NCI-H345 (cell line): ENCODE measurements at places on chromosomes 2 and 18.

DNA sequence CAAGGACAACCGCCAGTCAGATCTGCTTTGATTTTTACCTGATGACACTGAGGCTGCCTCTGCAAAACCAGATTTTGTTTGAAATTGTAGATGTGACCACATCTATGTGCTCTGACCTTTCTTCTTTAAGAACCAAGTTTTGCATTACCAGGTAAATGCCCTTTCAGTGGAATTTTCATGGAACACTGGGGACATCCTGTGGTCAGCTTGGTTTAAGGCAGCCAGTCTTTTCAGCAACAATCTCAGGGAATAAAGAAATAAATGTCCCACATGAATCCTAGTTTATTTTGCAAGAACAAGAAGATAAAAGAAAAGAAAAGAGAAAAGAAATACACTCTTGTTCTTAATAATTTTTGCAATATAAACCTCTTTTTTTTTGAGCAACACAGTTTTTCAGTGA, 90.6 kb downstream of the POU3F3 start:
- peak; percentile 47 for DNase-seq

DNA sequence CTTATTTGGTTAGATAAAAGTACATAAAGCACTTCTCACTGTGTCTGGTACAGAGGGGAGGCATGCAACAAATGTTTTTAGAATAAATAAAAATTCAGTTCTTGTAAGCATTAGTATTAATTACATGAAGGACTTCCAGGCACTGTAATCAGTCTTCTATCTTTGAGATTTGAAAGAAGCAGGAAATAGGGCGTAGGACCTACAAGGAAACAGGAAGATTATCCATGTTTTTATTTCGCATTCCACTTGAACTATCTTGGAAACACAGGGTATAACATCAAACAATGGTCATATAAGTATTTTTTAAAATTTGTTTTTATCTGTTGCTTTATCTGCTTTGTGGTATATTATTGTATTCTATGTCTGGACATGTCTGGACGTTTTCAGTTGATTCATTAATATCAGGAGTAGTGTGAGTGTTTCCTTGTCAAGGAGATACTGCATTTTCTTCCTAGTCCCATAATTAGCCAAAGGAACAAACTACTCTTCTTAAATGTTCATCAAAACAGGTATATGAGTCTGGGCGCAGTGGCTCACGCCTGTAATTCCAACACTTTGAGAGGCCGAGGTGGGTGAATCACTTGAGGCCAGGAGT, 32.5 kb downstream of the BMPR2 start:
- no peak for DNase-seq

GRCh38 chr2:207141386-207141785, 24.4 kb downstream of the KLF7 start:
- no peak for DNase-seq

GRCh38 chr18:77071711-77072292, 60.8 kb downstream of the MBP start:
- no peak for DNase-seq

DNA sequence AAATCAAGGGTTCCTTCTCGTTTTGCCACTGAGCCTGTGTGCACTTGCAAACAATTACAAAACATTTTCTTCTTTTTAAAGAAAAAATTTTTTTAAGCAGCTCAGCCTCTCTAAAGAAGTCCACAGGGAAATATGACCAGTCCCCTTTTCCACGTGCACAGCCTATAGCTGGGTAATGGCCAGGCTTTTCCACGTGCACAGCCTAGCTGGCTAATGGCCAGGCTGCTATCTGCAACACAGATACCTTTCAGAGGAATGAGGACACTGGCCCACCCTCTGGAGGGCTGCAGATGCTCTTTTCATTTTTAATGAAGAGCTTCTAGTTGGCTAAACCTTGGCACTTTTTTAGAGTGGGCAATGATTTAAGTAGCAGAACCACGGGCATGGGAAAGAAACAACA, 46.3 kb downstream of the ASB18 start:
- DNase-seq = no peak

- no peak for DNase-seq
These were observed 4.2 kb upstream of the PROC start for GRCh38 chr2:127413782-127414637.

DNA sequence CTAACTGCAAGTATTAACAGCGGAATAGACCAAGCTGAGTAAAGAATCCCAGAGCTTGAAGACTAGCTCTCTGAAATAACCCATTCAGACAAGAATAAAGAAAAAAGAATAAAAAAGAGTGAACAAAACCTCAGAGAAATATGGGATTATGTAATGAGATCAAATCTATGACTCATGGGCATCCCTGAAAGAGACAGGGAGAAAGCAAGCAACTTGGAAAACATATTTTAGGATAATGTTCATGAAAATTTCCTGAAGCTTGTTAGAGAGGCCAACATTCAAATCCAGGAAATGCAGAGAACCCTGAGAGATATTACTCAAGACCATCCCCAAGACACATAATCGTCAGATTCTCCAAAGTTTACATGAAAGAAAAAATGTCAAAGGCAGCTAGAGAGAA, 17.3 kb downstream of the PFN4 start:
- no peak for DNase-seq

DNA sequence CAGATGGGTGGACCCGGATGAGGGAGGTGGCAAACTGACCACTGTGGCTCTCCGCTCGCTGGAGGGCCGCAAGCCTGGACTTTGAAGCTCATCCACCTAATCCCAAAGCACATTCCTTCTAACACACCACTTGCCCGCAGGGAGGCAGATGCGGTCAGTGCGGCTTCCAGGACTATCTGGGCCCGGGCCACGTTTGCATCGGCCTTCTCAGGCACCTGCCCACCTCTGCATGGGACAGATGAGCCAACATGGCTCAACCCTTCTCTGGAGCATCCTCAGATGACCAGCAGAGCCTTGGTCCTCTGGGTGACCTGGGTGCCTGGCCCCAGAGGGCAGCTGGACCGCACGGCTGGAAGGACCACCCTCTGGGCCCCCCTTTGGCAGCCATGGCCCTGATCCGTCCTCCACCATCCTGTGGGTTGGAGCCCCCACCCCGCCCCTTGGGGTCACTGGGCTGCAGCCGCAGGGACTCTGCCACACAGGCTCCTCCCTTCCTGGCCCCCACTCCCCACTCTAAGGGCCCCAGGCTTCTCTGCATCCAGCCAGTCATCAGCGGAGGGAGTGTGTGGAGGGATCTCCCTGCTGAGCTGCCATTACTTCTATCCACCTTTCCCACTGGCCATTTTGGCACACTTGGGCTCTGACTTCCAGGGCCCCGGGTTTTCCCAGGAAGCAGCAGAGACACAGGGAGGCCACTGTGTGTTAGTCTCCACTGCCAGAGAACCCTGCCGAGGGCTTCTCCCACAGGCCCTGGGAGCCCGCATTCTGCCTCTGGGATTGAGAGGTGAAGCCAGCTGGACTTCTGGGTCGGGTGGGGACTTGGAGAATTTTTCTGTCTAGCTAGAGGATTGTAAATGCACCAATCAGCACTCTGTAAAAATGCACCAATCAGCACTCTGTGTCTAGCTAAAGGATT, 12.3 kb downstream of the HDAC4 start:
- DNase-seq = no peak

DNA sequence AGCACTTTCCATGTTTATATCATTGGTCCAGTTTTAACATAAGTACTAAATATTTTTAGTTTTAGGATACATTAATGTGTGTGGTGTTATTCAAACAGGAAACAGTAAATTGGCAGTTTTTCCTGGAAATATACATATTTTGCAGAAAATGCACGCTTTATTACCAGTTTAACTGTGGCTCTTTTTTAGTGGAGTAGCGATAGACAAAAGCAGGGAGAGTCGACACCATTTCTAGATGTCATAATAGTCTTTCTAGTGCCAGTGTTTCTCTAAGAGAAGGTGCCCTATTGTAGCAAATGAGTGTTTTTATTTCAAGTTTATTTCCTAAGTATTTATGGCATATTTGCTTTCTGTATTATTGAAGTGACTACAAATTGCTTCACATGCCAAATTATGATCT, 9.1 kb upstream of the SLC35G4 start:
- no peak for DNase-seq

- DNase-seq = no peak
These were observed 105.2 kb upstream of the ID2 start for GRCh38 chr2:8576525-8577167.

GRCh38 chr2:108354136-108354535, 23.6 kb upstream of the SULT1C4 start:
- no peak for DNase-seq

GRCh38 chr2:85926526-85926925, 37.7 kb upstream of the ST3GAL5 start:
- no peak for DNase-seq

- DNase-seq = no peak
These were observed 111.8 kb downstream of the PXDN start for GRCh38 chr2:1632510-1632909.

- DNase-seq = no peak
These were observed 35.9 kb downstream of the DCDC2C start for GRCh38 chr2:3739313-3739712.

GRCh38 chr2:233990261-233990798, 60.2 kb upstream of the SPP2 start:
- no peak for DNase-seq

- peak; percentile 3 for DNase-seq
These were observed 70.7 kb upstream of the BCL2L11 start for GRCh38 chr2:111049792-111050640.

- DNase-seq = peak; percentile 44
These were observed 58.1 kb downstream of the MAP3K19 start for GRCh38 chr2:134988994-134989605.

DNA sequence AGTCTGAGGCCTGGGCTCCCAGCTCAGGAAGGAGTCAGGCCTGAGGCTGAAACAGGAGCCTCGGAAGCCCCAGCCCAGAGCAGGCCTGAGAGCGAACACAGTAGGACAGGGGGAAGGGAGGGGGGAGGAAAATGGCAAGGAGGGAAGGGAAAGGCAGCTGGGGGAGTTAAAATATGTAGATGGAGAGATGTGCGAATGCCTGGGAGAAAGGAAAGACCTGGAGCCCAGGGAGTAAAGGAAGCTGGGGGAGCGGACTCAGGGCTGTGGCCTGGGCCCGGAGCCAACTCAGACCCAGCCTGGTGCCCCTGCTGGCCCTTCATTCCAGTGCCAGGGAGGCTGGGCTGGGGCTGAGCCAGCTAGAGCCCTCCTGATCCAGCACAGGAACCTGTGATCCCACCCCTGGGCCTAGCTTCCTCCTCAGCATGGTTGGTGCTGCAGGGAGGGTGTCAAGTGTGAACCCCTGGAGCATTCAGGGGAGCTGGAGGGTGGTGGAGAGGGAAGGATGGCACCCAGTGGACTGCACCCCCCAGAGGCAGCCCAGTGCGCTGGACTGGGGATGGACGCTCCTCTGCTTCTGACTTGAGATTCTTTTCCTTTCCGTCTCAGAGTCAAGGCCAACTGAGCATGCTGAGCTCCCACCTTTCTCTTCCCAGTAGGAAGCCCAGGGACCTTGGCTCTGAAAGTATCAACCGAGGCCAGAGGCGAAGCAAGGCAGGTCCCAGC, 46.3 kb downstream of the EMX1 start:
- DNase-seq = no peak

DNA sequence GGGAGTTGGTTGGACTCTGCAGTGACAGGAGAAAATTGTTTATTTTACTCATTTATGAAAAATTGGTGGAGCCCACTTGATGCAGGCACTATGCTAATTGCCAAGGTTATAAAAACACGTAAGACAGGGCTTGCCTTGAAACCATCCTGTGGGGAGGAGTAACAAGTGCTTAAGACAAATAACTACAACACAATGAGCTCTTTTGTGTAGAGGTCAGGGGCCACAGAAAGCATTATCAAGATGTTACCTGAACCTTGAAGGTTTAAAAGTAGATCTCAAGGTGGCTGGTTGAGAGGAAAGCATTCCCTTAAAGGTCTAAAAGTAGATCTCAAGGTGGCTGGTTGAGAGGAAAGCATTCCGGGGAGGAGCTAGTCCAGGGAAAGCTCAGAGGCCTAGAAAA, 381.8 kb upstream of the POU3F3 start:
- DNase-seq = no peak

DNA sequence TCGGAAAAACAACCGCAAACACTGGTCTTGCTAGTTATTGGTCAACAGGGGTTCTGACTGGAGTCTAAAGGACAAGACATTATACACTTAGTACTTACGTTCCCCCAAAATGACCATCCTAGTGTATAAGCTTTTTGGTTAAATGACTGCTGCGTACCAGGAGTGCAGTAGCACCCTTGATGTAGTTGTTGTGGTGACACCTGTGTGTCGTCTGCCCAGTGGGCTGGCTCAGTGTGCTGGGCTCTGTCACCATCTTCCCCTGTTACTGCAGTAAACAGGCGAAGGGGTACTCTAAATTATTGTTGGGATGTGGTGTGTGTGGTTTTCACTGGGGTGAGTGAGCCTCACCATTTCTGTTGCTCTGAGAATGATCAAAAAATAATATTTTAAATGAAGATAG, 76.2 kb downstream of the MAPRE2 start:
- DNase-seq = no peak

- DNase-seq = no peak
These were observed 143.6 kb upstream of the ZNF521 start for GRCh38 chr18:25495606-25496005.

DNA sequence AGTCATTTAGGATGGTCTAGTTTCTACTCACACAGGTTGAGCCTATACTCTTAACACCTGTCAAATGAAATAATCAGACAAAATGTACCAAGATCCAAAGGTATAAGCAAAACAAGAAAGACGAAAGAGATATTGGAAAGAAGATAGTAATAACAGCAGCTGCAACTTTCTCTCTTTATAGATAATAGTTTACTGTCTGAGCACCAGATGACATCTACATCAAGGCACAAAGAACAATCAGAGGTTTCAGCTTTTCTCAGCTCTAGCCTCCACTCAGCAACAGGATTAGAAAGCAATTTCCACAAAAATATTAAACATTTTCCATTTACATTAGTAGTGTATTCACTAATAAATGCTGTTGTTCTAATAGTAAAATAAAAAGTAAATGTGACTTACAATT, 66.3 kb downstream of the RTTN start:
- DNase-seq = no peak

DNA sequence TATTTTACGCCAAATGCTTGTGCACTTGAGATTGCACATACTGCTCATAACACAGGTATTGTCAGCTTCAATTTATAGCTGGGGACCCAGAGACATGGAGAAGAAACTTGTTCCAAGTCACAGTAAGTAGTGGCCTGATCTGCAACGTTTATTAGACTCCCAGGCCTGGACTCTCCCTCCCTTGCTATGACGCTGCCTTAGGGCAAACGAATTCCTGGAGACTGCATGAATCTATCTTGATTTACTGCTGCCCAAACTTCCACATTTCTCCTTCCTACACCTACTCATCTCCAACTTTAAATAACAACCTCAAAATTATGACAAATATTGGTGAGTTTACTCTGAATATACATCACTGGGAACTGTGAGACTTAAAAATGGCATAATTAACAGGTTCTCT, 145.1 kb upstream of the CCDC195 start:
- DNase-seq = no peak

GRCh38 chr2:48722391-48722790, 33.1 kb downstream of the LHCGR start:
- no peak for DNase-seq
